GM20000 (cell line): ENCODE measurements at places on chromosomes 3 and 15.
A peak's percentile ranks its signal among the peaks of the same experiment; 100 is the strongest.

GRCh38 chr3:104764496-104764895 is 602.2 kb upstream of the ALCAM start:
- DNase-seq = no peak

- DNase-seq = no peak
Observed at GRCh38 chr15:74124196-74124595, 6.2 kb upstream of the ISLR2 start.

GRCh38 chr3:126541628-126542339 is 16.9 kb downstream of the C3orf22 start:
- DNase-seq = no peak

DNA sequence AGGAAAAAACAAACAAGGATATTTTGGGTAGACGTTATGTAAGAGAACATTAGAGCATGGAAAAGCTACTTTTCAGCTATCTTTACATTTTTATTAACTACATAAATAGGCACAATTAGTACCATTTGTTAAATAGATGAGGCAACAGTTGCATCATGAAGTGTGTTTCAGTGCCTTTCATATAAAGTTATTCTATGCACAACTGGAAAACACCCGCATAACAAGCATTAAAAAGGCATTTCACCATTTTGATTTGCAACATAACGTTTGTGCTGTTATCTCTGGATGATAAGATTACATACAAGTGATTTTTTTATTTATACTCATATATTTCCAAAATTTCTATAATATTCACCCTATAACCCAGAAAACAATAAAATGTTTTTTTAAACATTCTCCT is 69.5 kb downstream of the CBLB start:
- DNase-seq = no peak

DNA sequence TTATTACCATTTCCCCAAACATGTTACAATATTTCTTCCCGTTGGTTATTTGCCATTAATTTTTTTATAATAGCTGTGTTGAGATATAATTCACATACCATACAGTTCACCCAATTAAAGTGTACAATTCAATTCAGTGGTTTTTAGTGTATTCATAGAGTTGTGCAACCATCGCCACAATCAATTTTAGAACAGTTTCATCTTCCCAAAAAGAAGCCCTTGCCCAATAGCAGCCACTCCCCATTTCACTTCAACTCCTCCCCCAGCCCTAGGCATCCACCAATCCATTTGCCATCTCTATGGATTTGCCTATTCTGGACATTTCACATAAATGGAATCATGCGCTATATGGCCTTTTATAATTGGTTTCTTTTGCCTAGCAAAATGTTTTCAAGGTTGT is 225.1 kb downstream of the EPHB1 start:
- DNase-seq = no peak

DNA sequence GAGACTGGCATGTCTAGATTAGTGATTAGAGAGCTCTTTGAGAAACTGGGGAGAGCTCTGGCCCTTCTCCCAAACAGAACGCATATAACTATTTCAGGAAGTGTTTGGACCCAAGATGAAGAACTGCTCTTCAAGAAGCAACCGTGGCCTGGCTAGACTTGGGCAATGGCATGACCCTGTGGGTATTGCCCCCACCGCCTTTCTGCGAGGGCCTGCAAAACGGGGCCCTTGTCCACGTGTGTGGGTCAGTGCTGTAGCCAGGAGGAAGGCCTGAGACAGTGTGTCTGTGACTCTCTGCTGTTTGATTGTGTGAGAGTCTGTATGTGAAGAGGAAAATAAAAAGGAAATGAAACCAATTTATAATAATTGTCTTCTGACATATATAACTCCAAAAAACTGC is 42.5 kb downstream of the EEFSEC start:
- DNase-seq = no peak

- DNase-seq = no peak
Observed at GRCh38 chr3:143210141-143210540, 90.6 kb downstream of the CHST2 start.

DNA sequence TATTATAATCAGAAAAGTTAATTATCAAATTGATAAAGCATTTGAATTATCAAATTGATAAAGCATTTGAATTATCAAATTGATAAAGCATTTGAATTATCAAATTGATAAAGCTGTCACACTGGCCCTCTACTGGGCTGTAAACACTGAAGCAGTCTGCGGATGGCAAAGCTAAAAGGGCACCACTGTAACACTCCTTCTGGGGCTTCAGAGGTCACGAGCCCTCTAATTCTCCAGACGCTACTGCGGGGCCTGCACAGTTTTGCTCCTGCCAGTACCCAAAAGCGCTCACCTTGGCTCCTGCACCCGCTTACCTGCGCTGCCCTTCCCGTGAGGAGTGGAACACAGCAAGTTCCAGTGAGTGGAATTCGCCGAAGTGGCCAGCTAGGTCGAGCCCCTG is 409.0 kb upstream of the KCNMB2 start:
- DNase-seq = no peak

DNA sequence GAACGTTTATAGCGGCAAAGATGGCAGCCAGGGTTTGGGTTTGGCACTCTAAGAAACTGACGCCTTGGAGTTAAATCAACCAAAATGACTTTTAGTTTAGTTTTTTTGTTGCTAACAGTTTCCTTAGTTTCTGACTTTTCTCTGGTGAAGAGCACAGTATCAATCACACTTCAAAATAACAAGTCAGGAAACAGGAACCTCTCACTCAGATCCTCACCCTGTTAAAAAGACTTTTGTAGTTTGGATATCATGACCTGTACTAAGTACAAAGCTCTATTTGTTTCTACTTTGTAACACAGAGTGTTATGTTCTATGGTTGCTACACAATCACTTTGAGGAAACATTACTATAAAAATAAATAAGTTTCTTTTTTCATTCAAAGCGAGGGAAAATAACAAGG is 51.1 kb downstream of the ATP10A start:
- no peak for DNase-seq

- no peak for DNase-seq
Observed at GRCh38 chr3:141553055-141553454, 66.2 kb downstream of the RASA2 start.

DNA sequence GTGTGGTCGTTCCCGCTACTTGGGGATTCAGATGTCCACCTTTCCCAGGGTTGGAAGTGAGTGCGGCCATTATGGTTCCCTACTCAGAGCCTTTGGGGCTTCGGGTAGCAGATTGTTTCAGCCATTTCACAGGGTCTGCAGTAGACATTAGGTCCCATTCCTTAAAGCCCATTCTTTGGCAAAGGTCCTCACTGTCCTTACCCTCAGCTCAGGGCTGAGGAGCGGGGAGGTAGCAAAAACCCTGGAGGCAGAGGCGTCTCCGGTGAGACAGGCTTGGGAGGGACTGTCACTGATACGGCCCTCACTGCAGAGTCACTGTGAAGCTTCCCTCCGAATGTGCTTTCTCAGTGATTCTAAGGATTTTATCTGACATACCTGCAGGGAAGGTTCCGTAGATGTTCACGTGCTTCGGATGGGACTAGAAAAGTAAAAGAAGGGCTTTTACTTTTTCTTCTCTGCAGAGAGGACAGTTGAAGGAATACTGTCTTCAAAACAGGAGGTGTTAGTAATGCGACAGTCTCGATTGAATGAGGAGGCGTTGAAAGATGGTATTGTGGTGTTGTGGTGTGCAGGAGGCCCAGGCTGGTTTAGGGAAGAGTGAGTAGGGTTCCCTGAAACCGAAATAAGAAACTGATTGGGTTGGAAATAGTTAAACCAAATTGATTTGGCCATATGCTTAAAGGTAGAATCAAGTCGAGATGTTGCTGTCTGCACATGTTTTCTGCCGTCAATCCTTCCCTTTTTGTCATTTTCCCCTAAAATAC is 630 bp downstream of the ATP6V1A start:
- peak; percentile 18 for DNase-seq

- no peak for DNase-seq
Observed at GRCh38 chr15:92600856-92601255, 54.7 kb downstream of the FAM174B start.

DNA sequence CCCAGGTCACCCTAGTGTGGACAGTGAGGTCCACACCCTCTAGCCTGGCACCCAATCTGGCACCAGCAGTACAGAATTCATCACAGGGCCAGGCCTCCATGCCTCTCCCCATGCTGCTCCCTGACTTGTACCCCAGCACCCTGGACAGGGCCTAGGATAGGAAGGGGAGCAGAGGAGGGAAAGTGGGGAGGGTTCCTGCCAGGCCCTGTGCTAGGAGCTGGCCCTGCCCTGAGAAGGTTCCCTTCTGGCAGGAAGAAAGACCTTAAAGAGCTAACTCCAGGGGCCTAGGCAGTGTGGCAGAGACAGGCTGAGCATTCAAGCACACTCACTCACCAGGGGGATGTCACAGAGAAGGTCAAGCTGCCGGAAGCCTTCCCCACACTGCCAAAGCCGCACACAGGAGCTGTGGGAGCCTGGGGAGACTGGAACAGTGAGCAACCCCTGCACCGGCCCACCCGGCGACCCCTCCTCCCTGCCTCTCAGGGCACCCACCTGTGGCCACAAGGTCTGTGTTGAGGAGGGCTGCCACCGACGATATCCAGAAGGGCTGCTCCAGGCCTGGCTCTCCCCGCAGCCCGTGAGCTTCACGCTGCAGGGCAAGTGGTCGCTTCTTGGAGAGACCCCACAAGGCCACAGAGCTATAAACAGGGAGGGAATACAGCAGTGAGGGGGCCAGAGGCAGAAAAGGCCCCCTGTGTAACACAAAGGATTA is 7.4 kb downstream of the RRP9 start:
- no peak for DNase-seq

DNA sequence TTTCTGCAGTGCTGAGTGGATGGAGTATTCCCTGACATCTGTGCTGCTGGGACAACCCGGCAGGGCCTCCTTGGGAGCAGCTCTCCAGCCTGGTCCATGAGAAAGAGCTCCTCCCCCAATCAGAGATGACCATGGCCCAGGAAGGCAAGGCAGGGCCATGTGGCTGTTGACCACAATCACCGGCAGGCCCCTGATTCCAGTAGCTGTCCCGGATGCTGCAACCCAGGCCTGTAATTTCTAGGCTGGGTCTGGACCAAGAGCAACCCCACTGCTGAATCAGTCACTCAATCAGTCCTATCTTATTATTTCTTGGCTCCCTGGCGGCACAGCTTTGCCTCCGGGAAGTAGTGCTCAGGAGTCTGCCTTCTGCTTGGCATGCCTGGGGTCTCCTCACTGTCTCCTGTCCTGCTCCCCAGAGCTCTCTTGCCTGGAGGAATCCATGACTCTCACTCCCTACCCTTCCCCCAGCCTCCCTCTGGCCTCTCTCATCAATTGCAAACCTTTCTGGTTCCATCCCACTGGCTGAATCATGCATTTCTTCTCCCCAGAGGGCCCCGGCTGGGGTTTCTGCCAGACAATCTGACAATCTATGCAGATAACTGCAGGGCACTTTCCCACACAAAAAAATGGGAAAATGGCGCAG is 32.6 kb upstream of the ITGA11 start:
- no peak for DNase-seq

DNA sequence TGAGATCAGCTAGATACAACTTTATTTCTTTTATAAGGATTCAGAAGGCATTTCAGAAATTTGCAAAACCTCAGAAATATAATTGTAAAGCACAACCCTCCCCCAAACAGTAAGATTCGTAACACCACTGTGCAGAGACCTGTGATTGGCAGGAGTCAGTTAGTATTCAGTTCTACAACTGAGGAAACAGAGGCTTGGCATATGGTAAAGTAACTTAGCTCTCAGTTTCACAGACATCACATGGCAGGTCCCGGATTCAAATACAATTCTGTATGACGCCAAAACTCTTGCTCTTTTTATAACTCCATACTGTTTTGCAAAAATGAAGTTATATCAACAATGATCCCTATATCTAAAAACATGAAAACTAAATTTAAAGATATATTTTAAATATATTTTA is 225.6 kb upstream of the LMCD1 start:
- no peak for DNase-seq

DNA sequence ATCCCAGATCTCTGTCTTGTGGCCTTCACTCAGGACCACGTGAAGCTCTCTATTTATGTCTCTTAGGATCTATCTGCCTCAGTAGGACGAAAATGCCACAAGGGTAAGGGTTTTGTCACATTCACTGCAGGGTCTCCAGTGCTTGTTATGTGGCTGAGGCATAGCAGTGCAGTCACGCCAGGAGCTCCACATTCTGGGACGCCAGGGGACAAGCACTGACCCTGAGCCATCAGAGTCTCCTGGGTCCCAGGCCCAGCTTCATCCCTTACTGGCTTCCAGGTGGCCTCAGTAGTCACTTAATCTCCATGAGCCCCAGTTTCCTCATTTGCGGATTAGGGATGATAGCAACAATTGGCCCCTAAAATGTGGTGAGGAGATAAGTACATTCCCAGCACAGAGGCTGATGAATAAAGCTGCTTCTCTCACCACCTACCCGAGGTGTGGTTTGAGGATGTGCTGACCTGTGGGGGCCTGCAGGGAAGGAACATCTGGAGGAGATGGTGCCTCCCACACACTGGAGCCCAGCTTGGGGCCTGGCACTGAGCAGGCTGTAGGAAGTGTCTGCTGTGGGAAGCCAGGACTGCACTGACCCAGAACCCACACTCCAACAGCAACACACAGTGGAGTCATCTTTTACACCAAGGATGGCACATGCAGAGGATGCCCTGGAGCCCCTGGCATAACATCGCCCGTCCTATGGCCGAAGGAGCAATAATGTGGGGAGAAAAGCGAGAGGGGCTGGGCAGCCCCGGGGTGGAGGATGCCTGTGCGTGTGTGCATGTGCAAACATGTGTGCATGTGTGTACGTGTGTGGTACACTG is 93.2 kb upstream of the IQSEC1 start:
- no peak for DNase-seq

DNA sequence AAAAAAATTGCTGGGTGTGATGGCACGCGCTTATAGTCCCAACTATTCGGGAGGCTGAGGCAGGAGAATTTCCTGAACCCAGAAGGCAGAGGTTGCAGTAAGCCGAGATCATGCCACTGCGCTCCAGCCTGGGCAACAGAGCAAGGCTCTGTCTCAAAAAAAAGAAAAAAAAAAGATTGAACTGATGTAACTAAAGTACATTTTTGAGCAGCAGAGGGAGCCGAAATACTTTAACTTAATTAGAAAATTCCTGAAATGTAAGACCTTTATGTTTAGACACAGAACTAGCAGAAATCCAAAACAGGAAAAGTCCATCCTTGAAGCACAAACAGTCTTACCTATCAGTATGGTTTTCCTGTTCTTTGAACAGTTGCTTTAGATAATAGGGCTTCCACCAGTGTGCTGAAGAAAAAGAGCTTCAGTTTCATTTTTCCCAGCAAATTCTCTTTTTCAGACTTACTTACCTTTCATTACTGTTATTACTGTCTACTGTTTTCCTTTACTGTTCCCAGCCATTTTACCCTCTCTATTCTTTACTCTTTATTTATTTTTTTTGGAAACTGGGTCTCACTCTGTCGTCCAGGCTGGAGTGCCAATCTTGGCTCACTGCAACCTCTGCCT is 33.4 kb upstream of the ZNF609 start:
- DNase-seq = no peak

- peak; percentile 68 for DNase-seq
Observed at GRCh38 chr15:32908135-32908801, 190.5 kb downstream of the GREM1 start.

- DNase-seq = no peak
Observed at GRCh38 chr3:15649858-15650257, 48.3 kb downstream of the BTD start.

DNA sequence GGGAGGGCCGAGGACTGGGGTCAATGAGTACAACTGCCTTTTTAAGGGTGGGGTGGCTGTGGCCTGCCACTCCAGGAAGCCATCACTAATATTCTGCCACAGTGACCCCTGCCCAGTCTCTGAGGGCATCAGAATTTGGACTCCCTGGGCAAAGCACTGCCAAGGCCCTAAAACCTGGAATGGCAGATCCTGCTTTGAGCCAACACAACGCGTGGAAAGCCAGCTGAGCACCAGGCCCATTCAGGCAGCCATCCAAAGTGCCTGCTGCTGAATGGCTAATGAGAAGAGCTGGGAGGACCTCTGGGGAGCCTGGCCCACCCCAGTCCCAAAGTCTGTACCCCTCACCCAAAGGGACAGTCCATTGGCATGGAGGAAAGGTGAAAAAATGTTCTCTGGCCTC is 5.0 kb downstream of the TWF2 start:
- no peak for DNase-seq
